ENCODE measurements at places on chromosomes 2 and 18.

DNA sequence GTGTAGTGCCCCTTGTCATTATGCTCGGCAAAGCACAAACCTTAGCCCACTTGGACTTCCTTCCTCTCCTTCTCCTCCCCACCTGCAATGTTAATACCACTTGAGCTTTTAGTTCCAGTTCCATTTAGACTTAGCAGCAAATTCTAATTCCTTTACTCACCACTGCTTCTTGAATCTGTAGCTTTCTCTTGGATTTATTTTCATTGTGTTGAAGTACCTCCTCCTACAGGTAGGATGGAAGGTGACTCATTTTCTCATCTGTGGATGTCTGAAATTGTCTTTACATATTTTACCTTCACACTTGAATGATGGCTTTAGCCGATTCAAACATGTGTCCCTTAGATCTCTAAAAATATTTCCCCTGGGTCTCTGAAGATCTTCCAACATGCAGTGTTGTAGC lies 32.8 kb upstream of the BIN1 start:
- DNase-seq = no peak

DNA sequence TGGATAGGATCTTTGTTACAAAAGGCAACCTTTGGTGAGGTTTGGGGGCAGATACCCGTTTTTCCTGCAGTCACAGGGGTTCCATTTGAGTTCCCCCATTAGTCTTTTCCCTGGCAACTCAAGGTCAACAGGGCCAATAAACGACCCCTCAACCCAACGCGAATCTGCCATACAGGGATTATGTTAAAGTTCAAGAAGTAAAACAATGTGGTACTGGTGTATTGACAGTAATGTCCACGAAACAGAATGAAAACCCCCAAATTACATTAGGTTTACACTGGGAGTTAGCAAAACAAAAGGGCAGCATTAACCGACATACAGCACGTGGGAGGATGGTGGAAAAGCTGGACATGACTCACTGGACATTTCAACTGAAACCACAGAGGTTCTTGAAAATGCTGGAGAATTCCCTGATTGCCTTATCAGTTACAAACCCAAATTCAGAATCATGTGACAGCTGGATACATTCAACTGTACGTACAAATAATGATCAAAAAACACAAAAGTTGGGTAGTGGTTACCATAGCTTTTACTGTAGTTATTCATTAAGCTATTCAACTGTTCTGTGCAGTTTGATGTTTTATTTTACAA lies 4.9 kb upstream of the IMP4 start:
- DNase-seq = no peak

- DNase-seq = no peak
These were observed 61.9 kb downstream of the DTNA start for GRCh38 chr18:34771958-34772357.

DNA sequence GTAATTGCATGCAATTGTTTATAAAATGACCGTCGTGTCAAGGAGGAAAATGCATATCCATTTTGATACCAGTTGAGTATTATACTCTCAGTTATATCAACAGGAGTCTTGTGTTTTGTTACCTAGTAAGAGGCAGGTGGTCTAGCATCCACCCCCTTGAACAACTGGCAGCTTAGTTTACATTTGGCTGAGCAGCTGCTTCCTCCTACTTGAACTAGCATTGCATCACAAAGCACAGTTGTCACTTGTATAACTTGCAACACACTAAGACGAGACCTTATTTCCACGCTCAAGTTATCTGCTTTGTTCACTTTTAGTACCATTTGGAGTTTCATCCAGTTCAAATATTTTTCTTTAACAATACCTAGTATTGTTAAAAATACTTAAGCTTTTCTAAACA lies 75.4 kb upstream of the UBE2E3 start:
- no peak for DNase-seq

GRCh38 chr2:167253025-167253424 lies 364.7 kb downstream of the XIRP2 start:
- no peak for DNase-seq

- no peak for DNase-seq
These were observed 71.0 kb downstream of the GALNT14 start for GRCh38 chr2:31067259-31067658.

DNA sequence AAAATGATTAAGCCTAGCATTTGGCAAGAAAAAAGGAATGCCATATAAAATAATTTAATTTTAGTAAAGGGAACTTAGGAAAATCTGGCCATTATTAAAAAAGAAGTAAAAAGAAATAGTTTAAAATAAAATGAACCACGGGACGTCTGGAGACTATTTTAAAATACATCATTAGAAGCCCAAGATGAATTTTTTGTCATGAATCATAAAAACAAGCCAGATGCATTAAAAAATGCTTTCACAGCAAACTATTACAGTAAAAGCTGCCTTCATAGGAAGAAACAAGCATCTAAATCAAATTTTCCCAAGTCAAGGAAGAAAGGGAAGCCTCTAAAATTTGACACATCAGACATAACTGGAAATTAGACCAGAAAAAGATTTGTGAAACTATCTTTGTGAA lies 33.0 kb downstream of the COL5A2 start:
- no peak for DNase-seq

GRCh38 chr2:140658760-140659692 lies 1471.8 kb downstream of the LRP1B start:
- DNase-seq = no peak

DNA sequence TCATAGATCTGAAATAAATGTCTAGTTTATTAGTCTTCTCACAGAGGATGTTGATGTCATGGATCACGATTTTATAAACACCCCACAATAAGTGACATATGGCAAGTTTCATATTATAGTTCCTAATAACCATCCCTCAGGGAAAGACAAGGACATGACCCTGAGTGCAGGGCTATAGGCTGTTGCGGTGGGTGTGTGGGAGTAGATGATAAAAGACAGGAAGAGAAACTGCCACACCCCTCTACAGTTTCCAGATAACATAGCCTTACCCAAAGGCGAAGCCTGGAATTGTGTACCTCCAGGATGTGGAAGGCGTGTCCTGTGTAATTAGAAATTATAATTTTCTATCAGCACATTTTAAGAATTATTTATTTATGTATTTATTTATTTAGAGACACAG lies 2.4 kb upstream of the NEDD4L start:
- no peak for DNase-seq

- DNase-seq = no peak
These were observed 205.5 kb downstream of the BCL2 start for GRCh38 chr18:63113899-63114565.

DNA sequence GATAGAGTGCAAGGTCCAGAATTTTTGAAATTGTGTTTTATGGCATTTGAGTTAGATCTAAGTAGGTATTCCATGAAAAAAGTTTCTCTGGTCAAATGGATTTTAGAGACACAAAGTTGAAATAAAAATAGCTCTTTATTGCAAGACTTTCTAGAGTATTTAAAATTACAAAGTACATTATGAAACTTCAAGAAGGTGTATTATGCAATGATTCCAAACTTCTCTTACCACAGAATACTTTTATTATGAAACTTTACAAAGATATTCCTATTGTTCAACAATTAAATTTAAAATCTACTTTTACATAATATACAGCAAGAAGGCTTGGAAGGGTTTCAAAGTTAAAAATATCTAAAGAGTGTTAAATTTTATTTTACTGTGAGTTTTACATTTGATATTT lies 65.9 kb downstream of the CALCRL start:
- DNase-seq = no peak
